Activated T-cell treated with anti-CD3 and anti-CD28 coated beads for 1 hour (primary cell): ENCODE measurements at places on chromosomes 7 and 10.
A peak's percentile ranks its signal among the peaks of the same experiment; 100 is the strongest.

GRCh38 chr10:21687266-21688008 lies 153.4 kb downstream of the MLLT10 start:
- DNase-seq: no peak

- DNase-seq: no peak
These were observed 58.4 kb downstream of the JCAD start for GRCh38 chr10:30000802-30001571.

GRCh38 chr7:155660059-155660757 lies 15.7 kb downstream of the RBM33 start:
- no peak for DNase-seq

DNA sequence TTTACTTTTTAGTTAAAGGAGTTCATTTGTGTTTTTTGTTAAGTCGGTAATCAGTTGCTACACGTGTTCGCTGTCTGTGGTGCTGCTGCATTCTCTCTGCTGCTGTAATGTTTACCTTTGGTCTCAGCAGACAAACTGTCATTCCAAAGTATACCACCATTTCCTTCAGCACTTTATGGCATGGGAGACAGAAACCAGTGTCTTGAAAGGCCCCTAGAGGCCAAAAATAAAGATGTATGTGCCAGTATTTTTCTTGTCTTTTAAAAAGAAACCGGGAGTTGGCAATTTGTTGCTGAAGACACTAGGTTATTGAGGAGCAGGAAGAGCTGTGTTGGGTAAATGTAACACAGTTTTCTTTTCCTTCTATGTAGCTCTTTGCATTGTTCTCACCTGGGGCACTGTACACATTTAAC lies 24.1 kb downstream of the ZNF92 start:
- no peak for DNase-seq

- no peak for DNase-seq
These were observed 44.1 kb downstream of the DGKB start for GRCh38 chr7:14858410-14858809.

- DNase-seq: no peak
These were observed 140.7 kb downstream of the ADARB2 start for GRCh38 chr10:1596482-1597099.

- DNase-seq: no peak
These were observed 92.4 kb downstream of the KIF20B start for GRCh38 chr10:89793649-89794254.

- DNase-seq: no peak
These were observed 36.9 kb upstream of the AGR2 start for GRCh38 chr7:16841681-16842080.

- no peak for DNase-seq
These were observed 2.0 kb upstream of the PLCE1 start for GRCh38 chr10:93991596-93992284.

- DNase-seq: no peak
These were observed 17.1 kb downstream of the BMPR1A start for GRCh38 chr10:86773498-86773897.

DNA sequence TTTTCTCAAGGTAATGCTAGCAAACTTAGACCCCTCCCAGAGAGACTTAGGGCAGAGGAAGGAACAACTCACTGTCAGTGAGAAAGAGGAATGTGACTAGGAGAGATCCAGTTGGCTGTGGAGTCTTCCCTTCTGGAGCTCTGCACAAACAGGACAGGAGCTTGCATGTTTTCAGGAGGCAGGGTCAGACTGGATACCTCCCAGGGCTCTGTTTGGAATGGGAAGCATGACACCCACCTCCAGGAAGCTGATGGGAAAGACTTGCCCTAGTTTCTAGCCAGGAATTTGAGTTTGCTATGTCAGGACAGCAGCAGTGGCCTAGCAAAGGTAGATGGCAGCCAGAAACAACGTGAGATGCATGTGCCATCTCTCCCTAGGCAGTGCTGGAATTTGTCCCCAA lies 40.6 kb downstream of the GHRHR start:
- no peak for DNase-seq

- DNase-seq: no peak
These were observed 24.6 kb upstream of the PLEKHA1 start for GRCh38 chr10:122349758-122350369.

DNA sequence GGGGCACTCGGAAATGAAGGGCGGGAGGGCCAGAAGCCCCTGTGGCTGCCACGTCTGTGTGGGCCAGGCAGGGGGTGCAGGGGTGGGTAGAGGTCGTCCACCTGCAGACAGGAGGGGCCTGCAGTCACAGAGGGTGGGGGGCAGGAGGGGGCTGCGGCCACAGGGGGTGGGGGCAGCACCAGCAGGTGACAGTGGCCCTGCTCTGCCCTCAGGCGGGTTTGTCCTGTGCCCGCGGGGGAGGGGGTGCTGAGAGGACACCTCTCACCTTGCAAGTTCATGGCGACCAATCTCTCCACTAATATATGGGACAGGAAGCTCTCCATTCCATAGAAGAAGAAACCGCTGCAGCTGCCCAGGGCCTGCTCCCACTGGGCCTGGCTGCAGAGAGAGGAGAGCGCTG lies 26.6 kb upstream of the NKX6-2 start:
- no peak for DNase-seq

- no peak for DNase-seq
These were observed 72.6 kb downstream of the EPDR1 start for GRCh38 chr7:37993060-37993501.

- DNase-seq: no peak
These were observed 40.3 kb upstream of the EGFR start for GRCh38 chr7:54978364-54979116.

DNA sequence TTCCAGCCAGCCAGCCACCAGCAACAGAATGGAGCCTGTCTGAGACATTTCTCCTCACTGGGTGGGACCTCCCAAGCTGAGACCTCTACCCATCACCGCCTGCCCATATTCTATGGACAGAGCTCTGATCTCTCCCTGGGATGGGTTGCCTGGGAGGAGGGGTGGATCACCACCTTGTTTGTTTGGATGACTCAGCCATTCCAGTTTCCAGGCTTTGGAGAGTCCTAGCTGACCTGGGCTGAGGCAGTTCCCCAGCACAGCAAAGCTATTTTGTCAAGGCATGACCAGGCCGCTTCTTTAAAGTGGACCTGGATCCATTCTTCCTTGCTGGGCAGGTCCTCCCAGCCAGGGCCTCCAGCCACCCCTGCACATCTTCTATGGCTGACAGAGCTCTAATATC lies 982.3 kb downstream of the DNAJB9 start:
- no peak for DNase-seq

GRCh38 chr10:80414142-80414895 lies 6.0 kb downstream of the PRXL2A start:
- no peak for DNase-seq

DNA sequence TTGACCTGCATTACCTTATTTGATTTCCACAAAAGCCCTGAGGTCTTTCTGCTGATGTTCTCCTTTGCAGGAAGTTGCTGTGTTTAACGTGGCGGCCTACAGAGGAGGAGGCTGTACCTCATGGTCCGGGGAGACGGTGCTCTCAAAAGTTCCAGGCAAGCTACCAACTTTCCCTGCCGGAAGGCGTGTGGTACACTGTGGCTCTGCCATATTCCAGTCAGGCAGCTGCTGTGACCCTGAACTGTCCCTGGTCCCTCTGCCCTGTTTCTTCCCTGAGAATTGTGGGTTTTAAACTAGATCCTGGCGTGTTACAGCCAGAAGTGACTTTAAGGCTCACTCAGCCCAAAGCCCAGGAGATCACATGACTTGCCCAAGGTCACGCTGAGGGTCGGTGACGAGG lies 139.2 kb downstream of the TEX36 start:
- DNase-seq: no peak

- no peak for DNase-seq
These were observed 11.8 kb downstream of the NCOA4 start for GRCh38 chr10:46018453-46019176.

DNA sequence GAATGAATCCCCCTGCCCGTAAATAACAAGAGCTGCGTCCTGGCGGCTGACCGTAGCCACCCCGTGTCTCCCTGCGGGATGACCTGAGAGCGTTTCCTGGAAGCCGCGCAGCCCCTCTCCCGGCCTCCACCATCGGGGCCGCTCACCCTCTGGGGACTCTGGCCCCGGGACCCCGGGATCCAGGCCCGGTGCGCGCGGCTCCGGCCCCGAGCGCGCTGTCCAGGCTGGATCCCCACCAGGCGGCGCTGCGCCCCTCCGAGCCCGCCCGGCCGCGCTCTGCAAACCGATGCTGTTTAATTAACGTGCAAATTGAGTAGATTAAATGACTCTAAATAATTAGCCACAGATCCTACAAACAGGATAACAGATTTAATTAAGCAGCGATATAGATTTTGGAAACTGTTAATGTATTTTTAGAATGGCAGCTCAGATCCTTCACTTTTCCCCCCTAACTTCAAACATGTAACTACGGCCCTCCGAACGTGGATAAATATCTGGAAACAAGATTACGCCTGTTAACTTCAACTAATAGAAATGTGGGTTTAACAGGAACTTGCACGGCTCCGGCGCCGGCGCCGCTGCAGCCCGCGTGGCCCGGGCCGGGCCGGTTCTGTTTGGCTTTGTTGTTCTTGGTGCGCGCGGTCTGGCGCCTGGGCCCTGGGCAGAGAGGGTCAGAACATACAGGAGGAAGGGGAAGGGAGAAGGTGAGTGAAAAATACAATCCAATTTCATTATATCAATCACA lies 7.1 kb upstream of the UNCX start:
- peak; percentile 41 for DNase-seq

GRCh38 chr10:91416339-91416855 lies 6.3 kb downstream of the HECTD2 start:
- no peak for DNase-seq

- no peak for DNase-seq
These were observed 47.2 kb upstream of the SEMA3E start for GRCh38 chr7:83696101-83696500.

DNA sequence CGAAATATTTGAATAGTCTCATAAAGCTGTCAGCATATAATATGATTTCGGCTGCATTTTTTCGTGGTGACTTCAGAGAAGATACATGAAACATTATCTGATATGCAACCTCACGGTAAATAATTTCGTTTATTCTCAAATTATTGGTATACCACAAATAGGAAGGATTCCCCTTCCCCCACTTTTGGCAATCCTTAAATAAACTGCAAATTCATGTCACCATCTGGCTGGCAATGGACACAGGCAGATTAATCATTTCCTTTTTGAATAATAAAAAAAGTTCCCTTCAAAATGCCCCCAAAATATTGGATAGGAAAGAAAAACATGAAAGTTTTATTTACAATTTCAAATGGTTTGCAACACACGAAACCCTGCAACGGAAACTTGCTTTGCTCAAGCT lies 234.5 kb upstream of the MEOX2 start:
- DNase-seq: no peak

- DNase-seq: no peak
These were observed 58.3 kb upstream of the NEBL start for GRCh38 chr10:20955355-20955893.

- DNase-seq: no peak
These were observed at the start of gene MET for GRCh38 chr7:116671681-116672595. MET (plus strand) TSS chr7:116672196; CDS start chr7:116699085, 26,889 bp downstream.

DNA sequence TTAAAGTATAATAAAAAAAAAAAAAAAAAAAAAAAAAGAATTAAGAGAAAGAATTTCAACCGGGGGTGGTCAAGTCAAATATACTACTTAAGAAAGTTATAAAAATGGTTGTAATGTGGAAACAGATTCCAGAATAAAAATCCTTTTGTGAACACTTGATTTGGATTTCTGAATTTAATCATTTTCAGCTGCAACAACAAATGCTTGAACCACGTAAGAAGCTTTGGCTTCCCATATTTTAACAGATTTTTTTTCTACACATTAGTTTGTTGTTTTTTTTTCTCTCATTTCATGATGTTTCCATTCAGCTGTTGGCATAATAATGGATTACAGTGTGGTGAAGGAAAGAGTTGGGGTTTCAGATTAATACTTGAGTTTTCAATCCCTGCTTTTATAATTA lies 137.3 kb upstream of the AGR3 start:
- no peak for DNase-seq

DNA sequence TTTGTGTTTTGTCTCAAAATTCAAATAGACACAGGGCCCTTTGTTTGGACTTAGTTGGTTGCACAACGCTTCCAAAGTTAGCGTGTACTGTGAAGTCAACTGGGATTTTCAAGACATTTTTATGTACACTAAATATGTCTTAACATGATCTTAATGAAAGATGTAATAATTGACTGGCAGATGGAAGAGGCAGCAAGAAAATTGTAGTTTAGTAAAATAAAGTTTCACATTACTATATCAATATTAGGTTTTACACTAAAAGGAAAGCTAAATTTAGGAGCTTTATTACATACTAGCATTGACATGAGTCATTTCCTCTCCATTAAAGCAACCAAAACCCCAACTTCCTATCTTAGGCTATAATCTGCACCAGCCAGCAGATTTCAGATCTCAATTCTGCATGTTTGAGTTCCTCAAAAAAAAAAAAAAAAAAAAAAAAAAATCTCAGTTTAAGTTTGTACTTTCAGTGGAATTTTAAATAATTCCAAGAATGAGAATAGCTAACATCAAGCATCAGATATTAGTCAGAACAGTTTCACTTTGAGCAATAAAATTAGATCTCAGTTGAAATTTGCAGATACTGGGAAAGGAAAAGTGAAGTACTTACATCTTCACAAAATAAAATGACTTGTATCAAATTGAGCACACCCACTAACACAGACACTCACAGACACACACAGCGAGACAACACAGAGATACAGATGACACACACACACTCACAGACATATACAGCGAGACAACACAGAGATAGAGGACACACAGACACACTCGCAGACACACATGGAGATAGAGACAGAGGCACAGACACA lies 346.6 kb upstream of the KLF6 start:
- DNase-seq: no peak

DNA sequence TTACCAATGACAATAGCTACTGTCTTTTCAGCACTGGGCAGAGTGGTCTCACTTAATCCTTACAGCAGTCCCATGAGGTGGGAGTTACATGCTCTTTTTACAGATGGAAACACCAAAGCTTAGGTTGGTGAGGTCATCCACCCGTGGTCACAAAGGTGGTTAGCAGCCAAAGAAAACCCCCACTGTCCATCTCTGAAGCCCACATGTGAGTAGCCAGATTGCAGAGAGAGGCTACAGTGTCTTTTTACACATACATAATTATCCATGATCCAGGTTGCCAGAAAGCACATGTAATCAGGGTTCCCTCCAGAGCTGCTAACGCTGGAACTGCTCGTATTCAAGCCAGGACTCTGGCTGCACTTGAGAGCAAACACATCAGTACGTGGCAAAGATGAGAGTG lies 24.6 kb upstream of the ANKRD2 start:
- no peak for DNase-seq
